Occipital lobe (tissue), 3 donors: ENCODE measurements at places on chromosomes 1 and 21.

DNA sequence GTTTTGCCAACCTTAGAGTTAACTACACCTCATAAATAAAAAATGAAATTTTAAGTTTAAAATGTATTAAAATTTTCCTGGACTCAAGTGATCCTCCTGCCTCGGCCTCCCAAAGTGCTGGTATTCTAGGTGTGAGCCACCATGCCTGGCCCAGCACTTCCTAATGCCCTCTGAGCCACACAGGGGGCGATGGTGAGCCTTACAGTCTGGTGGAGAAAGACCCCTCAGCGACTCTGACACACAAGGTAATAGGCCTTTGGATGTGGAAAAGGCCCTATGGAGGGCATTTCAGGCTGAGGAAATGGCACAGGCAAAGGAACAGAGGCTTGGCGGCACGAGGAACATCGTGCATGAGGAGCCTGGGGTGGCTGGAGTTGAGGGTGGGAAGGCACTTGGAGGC lies 6.7 kb downstream of the CITED4 start:
- DNase-seq, result no peak

GRCh38 chr1:30005972-30006619 lies 717.3 kb downstream of the MATN1 start:
- no peak for DNase-seq

DNA sequence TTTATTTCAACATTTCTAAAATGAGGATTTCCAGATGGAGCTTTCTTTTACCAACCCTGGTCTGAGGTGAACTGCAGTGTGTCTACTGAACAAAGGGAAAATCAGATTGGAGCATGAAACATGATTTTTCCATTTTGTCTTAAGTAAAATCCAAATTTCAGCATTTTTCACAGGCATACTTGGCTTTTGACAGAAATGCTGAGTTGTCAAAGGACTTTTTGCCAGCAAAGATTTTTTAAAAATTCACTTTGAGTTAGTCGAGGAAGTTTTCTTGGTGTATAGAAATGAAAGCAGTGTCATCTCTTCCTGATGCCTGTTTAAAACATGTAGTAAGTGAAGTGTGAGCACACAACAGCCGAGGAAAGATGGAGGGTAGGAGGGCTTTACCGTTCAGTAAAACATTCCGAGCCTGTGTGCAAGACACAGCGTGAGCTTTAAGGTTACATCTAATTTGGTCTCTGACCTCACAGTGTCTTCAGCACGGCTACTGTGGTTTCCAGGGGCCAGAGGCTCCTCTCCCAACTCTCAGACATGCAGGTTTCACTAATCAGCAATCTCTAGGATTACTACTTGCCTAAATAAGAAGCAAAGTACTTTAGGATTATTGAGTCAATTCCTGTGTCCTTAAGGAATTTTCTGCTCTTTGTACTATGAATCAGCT lies 45.9 kb downstream of the SAMD13 start:
- no peak for DNase-seq

- no peak for DNase-seq
Observed at GRCh38 chr21:28627691-28628090, 365.0 kb downstream of the LTN1 start.

DNA sequence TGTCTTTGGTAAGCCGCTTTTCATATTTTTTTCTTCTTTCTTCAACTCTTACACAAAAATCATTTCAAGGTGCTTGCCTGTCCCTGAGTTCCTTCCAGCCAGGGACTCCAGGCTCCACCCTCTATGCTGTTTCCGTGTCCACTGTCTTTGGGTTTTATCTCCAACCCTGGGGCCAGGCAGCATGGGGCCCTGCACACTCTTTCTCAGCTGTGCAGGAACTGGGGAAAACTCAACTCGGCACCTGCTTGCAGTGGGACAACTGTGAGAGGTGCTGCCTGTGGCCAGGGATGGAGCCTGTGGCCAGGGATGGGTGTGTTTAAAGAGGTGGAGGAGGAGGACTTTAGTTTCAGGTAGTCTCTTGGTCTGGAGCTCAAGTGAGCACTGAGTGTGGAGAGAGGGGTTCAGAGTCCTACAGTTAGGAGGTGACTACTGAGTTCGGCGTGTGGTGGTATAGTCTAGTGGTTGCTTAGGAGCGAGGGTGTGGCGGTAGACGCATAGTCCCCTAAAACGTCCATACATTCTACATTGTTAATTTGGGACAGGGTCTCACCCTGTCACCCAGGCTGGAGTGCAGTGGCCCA lies 13.4 kb downstream of the TNFRSF8 start:
- no peak for DNase-seq

DNA sequence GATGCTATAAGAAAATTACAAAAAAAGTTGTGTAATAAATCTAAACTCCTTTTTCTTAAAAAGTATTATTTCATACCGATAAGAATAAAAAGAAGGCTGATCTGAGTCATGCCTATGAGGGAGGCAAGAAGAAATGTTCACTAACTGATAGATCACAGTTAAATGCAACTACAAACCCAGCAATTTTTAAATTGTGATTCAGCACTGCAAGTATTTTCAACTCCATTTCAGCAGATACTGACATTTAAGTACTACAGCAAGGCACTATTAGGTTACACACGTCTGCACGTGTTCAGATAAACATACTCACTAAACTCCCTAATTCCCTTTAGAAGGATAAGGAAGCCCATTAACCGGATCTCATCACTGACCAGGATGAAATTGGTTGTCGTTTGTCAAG lies 213.3 kb upstream of the ZRANB2 start:
- DNase-seq, result no peak

DNA sequence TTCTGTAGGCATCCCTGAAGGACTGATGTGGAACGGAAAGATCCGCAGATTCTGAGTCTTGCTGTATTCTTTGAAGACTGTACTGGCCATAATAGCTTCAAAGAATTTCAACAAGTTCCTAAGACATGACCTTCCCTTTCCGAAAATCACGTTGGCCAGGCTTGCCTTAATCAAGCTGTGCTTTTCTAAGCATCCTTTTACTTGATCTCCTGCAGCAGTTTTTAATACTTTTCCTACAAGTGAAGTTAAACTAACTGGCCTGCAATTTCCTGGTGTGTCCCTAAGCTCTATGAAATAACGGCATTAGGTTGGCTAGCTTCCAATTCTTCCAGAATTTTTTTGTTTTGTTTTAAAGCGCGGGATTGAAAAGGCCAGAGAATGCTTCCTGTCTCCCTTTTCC lies 40.3 kb downstream of the SPAG17 start:
- DNase-seq, result no peak

DNA sequence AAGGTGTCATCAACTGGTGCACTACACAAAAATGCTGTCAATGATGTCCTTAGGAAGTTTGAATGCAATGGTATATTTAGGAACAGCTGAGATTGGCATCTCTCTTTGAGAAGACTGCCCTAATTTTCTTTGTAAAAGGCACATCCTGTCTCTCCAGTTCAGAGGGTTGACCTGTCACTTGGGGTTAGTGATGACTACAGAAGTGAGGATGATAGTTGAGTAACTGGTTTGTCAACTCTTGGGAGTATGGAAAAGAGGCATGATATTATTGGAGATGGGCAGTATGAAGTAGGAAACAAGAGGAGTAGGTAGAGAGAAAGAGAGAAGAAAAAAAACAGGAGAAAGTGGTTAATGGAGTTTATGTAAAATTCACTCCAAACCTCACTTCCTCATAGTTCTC lies 40.4 kb upstream of the PIGC start:
- no peak for DNase-seq
